Glutamatergic neuron (in vitro differentiated cells): ENCODE measurements at places on chromosomes 12 and 14. TPM values are rescaled to one million over a fixed set of nuclear protein-coding genes. Genes with fewer than 3 reads are reported as not detected.

- no peaks in the 10 kb centered on the region for H3K36me3 ChIP-seq
- H3K4me3 ChIP-seq: no peak overlapping the region
- peaks cover 5% of the 10 kb centered on the region for H3K4me1 ChIP-seq
- no peaks in the 10 kb centered on the region for H3K27me3 ChIP-seq
- DNase-seq: no peak
These were observed 261.5 kb downstream of the SUDS3 start for GRCh38 chr12:118637767-118638370.

PHETA1 gene
- total RNA-seq: 33.2 TPM

DNA sequence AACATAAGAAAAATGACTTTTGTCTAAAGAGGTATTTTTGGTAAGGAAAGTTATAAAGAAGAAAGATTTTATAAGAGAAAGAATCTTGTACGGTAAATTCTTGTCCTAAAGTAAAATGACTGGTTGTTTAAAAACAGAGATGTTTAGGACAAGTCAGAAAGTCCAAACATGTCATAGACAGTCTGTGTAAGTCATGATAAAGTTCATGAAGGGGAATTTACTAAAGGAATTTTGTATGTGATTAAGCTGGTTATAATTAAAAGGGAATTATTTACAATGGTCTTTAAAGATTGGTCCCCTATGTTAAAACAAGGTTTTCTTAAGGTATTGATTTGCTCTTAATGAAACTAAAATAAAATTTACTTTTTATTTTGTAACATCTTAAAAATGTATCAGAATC, 269.4 kb upstream of the CCDC196 start:
- no peak for DNase-seq
- H3K4me1 ChIP-seq: no peaks in the 10 kb centered on the region
- no peak overlapping the region for H3K4me3 ChIP-seq
- peaks cover 32% of the 10 kb centered on the region for H3K36me3 ChIP-seq

DNA sequence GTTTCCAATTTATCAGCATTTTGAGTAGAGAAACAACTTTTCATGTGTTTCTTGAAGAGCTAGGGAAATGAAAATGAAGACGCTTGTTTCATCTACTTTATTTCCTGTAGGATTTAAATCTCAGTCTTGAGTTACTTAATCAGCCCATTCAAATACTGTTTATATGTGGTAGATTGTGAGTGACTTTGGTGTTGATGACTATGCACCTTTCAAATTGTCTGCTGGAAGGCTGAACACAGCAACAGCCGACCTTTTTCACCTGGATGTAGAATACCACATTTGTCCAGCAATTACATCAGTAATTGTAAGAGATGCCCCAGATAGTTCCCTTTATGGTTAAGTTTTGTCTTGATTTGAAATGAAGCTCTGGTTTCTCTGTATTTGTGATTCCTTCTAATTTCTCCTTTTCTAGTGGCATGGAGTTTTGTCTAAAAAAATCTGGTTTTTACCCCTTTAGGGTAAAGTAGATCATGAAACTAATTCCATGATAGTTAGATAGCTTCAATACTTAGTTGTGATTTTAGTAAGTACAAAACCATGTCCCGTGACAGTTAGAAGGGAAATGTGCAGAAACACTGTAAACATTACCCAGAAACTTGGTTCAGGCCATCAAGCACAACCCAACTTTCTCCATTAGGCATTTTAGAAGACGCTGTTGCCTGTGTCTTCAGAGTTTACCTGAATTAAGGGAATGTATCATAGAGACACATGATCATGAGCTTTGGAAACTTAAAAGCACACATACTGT, 165.0 kb downstream of the SRGAP1 start:
- no peak overlapping the region for H3K4me3 ChIP-seq
- peaks cover 5% of the 10 kb centered on the region for H3K36me3 ChIP-seq
- H3K4me1 ChIP-seq: no peaks in the 10 kb centered on the region
- no peaks in the 10 kb centered on the region for H3K27me3 ChIP-seq

TAS2R19 gene
- 7.9 TPM for total RNA-seq

DNA sequence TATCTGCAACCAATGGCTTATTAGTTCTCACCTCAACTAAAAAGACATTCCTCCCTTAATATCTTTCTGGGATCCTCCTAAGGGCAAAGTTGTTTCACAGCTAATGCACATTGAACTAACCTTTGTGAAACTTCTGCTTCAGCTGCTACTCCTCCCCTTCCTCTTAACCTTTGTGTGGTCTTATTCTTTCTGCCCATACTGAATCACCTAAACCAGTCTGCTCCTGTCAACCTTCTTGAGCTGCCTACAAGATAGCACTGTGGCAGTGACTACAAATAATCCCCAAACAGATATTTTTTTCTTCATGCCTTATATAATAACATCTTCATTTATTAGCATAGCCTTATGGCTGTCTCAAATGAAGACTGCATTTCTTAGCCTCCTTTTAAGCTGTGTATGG, 1077.4 kb upstream of the ATXN7L3B start:
- DNase-seq: no peak
- H3K36me3 ChIP-seq: no peaks in the 10 kb centered on the region

AICDA gene
- not detected for total RNA-seq

AKAP6 gene
- total RNA-seq: 600 TPM

DNA sequence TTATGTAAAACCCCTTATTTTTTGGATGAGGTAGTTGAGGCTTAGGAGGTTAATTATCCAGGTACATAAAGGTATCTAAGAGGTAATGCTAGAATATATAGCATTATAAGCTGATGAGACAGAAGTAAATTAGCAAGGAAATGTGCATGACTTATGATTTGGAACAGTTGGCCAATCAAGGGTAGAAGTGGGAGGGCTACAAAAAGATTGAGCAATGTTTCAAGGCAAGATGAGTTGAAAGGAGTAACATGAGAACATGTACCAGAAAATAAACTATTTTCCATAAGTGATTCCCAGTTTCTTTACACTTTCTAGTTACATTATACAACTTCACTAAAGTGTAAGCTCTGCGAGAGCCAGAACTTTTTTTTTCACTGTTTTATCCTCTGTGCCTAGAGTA, 290.9 kb downstream of the LRIG3 start:
- H3K4me1 ChIP-seq: no peaks in the 10 kb centered on the region
- H3K4me3 ChIP-seq: no peak overlapping the region
- H3K27me3 ChIP-seq: no peaks in the 10 kb centered on the region
- H3K27ac ChIP-seq: no peak overlapping the region

LMNTD1 gene
- 1.1 TPM for total RNA-seq

STAT2 gene
- 74.7 TPM for total RNA-seq

GRCh38 chr12:13307143-13307816, 110.8 kb downstream of the EMP1 start:
- H3K36me3 ChIP-seq: no peaks in the 10 kb centered on the region
- H3K27ac ChIP-seq: no peak overlapping the region
- H3K4me3 ChIP-seq: no peak overlapping the region
- H3K27me3 ChIP-seq: no peaks in the 10 kb centered on the region

RNASE3 gene
- not detected for total RNA-seq

CAPZA3 gene
- not detected for total RNA-seq

ANO4 gene
- 38.0 TPM for total RNA-seq

- no peak overlapping the region for H3K4me3 ChIP-seq
- H3K4me1 ChIP-seq: peaks cover 13% of the 10 kb centered on the region
- no peak for DNase-seq
These were observed 42.9 kb downstream of the WNK1 start for GRCh38 chr12:795305-795704.

RILPL1 gene
- total RNA-seq: 6.2 TPM

PIWIL1 gene
- not detected for total RNA-seq

LUM gene
- total RNA-seq: not detected

BMP4 gene
- total RNA-seq: 3.7 TPM
